HuH-7.5 (cell line): ENCODE measurements at places on chromosomes 7 and 10.

GRCh38 chr10:64385355-64385754 lies 864.2 kb downstream of the REEP3 start:
- no peak for DNase-seq

DNA sequence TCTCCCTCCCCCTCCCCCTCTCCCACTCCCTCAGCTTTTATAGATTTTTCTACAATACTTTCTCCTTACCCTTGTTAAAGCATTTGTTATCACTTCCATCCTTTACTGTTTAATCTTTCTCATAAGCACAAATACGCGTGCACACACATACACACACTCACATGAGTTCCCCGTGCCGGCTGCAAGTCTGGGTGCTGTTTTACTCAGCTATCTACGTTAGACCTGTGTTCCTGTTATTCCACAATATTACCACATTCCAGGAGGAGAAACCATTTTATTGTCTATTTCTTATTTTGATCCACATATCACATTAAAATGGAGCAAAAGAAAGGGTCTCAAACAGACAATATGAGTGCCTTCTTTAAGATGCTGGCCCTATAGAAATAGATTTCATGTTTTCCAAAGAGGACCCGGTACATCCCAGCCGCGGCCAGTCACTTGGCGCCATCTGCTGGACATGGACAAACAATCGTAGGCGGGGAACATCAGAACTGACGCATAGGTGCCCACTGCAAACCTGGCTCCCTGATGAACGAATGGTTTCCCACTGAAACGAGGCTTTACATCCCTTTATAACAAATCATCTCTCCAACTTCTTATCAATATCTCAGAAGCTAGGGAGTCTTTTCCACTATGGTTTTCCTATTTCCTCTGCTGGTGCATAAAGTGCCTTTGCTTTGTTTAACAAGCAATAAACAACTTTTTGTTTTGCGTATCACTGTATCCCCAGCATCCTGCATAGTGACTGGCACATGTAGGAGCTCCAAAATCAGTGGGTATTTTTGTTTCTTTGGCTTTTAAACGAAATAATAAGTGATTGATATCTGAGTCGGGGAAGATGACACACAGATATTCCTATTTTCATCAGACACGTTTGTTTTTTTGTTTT lies 25.2 kb upstream of the OPTN start:
- peak; percentile 54 for DNase-seq

DNA sequence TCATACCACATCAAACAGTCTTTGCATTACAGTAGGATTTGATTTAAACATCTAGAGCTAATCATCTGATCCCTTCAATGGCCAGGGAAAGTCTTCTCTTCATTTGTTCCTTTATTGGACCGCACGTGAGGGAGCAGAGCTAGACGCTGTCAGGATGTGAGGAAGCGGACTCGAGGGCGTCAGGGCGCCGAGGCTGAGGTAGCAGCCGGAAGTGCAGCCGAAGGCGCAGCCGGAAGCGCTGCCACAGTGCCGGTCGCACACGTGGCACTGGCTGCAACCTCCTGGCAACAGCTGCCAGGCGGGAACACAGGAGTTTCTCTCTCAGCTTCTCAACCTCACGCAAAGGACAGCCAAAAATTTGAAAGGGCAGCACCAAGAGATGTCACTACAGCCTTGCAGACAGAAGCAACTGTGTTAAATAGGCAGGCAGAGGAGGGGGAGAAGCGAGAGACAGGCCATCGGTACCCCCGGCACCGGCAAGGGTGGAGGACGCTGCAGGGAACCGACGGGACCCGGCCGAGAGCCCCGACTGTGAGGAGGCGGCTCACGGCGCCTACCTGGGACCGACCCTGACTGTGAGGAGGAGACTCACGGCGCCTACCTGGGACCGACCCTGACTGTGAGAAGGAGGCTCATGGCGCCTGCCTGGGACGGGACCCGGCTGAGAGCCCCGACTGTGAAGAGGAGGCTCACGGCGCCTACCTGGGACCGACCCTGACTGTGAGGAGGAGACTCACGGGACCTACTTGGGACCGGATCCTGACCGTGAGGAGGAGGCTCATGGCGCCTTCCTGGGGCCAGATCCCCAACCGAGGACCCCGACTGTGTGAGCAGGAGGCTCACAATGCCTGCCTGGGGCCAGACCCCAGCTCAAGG lies 32.3 kb downstream of the VIPR2 start:
- no peak for DNase-seq

- DNase-seq, result no peak
These were observed 204.7 kb downstream of the CNTNAP2 start for GRCh38 chr7:146321301-146321700.

DNA sequence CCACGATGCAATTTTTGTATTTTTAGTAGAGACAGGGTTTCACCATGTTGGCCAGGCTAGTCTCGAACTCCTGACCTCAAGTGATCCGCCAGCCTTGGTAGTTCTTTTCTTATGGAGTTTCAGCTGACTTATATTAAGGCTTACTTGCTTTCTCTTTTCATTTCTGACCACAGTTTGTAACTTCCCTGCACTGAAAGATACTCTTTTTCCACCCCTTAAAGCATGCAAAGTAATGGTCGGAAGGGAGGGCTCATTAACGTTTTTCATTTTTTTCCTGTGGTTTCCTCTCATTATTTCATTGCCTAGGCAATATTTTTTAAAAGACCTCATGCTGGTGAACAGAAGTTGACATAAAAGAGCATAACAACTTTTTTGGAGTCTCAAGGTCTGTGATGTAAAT lies 27.0 kb downstream of the ADRB1 start:
- no peak for DNase-seq

GRCh38 chr10:47365431-47366180 lies 17.4 kb downstream of the RBP3 start:
- DNase-seq, result no peak

DNA sequence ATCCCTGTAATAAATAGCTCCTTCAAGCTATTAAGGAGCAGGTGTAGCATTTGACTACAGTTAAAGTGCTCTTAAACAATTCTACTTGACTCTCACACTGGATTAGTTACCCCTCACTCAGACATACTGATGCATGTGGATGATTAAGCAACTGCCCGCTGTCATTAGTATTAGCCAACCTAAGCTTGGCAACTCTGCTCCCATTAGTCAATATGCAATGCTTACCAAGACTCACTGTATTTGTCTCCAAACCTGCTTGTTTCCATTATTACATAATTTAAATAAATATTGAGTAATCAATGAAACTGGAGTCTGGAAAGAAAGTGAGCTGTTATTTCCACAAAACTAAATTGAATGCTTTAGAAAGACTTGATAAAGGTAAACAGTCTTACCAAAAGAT lies 144.0 kb upstream of the ASAH2 start:
- no peak for DNase-seq

DNA sequence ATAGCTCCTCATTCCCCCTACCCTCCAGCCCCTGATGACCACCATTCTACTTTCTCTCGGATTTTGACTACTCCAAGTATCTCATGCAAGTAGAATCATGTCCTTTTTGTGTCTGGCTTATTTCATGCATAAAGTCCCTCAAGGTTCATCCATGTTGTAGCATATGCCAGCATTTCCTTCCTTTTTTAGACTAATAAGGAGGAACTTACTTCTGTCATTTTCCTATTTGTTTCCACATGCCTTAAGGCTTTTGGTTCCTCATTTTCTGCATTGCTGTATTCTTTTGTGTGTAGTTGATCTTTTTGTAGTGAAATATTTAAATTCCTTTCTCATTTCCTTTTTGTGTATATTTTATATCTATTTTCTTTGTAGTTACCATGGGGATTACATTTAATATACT lies 376.9 kb downstream of the CALN1 start:
- DNase-seq, result no peak

GRCh38 chr10:56624082-56624481 lies 263.0 kb upstream of the ZWINT start:
- no peak for DNase-seq

- DNase-seq, result no peak
These were observed 242.2 kb downstream of the MALRD1 start for GRCh38 chr10:19290770-19291169.

DNA sequence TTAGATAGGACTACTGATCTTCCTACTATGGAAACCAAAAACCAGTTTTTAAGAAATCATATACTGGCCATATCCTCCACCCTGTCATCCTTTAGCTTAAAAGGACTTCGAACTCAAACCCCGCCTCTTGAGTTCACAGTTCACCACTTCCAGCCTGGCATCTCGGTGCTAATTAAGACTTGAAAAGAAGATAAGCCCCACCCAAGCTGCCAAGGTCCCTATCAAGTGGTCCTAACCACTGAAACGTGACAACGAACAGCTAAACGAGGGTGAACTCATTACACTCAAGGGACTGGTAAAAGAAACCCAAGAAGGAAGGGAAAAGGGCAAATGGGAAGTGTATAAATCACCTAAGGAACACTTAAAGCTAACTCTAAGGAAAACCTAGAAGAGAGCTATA lies 16.1 kb downstream of the COL17A1 start:
- DNase-seq, result no peak

DNA sequence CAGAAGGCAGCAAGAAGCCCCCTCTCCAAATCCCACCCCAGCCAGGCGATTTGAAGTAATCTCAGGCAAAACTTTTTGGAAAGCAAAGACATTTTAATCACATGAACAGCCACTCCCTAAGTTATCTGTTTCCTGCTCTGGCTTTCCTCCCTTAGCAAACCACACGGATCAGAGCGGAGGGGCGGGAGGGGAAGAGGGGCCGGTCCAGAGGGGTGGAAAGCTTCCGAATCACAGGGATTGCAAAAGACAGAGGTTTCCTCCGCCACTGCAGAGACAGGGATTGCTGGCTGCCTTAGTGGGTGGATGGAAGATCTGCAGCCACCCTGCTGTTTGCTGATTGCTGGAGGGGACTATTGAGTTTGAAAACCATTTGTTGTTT lies 41.2 kb downstream of the ZCCHC24 start:
- DNase-seq, result no peak

DNA sequence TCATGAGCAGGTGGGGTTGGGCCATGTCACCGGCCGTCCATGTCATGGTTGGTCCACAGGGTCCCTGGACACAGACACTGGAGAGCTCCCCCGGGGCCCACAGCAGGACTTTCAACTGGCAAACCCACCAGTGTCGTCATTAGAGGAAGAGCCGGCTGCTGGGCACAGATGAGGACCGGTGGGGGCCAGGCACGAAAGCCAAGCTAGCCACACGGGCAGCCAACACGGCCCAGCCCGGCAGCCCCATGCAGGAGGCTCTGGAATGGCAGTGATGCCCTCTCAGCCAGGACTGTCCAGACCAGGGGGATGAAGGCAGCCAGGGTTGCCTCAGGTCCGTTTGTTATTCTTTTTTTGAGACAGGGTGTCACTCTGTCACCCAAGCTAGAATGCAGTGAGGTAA lies 21.1 kb upstream of the UNCX start:
- DNase-seq, result no peak

- no peak for DNase-seq
These were observed 161.9 kb upstream of the PRR15 start for GRCh38 chr7:29401769-29402168.
